ENCODE measurements at places on chromosomes 13 and 19. TPM values are rescaled to one million over a fixed set of nuclear protein-coding genes. Genes with fewer than 3 reads are reported as not detected.
A peak's percentile ranks its signal among the peaks of the same experiment; 100 is the strongest.

SGCG gene
- polyA plus RNA-seq = not detected

GRK1 gene
- not detected for polyA plus RNA-seq

KLK5 gene
- polyA plus RNA-seq = not detected

RXFP2 gene
- polyA plus RNA-seq = not detected

C13orf42 gene
- not detected for polyA plus RNA-seq

RUBCNL gene
- 102 TPM for polyA plus RNA-seq

MRI1 gene
- 8.9 TPM for polyA plus RNA-seq

- no peak for DNase-seq
These were observed 7.1 kb downstream of the RFX2 start for GRCh38 chr19:6103217-6103644.

GRCh38 chr19:46896076-46896794, 35.4 kb downstream of the ARHGAP35 start:
- no peak for DNase-seq

- DNase-seq = no peak
These were observed 13.3 kb downstream of the COL4A1 start for GRCh38 chr13:110293649-110294048.

DNA sequence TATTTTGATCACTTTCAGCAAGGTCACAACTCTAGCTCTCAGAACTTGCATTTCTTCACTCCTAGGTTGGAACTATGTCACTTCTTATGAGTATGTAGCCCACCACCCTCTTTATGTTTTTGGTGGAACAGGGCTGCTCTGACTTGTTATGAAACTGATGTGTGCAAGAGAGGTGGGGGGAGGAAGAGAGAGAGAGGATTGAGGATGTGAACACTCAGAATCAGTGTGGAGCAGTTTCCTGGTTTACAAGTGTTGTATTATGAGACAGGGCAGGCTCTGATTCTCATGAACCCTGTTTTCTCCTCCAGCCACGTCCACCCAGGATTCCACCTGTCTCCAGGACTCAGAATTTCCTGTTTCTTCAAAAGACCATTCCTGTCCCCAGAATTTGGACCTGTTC, 16.1 kb downstream of the ZNF317 start:
- DNase-seq = peak; percentile 14

GRCh38 chr13:45921162-45921736, 69.7 kb upstream of the SIAH3 start:
- DNase-seq = no peak

DNA sequence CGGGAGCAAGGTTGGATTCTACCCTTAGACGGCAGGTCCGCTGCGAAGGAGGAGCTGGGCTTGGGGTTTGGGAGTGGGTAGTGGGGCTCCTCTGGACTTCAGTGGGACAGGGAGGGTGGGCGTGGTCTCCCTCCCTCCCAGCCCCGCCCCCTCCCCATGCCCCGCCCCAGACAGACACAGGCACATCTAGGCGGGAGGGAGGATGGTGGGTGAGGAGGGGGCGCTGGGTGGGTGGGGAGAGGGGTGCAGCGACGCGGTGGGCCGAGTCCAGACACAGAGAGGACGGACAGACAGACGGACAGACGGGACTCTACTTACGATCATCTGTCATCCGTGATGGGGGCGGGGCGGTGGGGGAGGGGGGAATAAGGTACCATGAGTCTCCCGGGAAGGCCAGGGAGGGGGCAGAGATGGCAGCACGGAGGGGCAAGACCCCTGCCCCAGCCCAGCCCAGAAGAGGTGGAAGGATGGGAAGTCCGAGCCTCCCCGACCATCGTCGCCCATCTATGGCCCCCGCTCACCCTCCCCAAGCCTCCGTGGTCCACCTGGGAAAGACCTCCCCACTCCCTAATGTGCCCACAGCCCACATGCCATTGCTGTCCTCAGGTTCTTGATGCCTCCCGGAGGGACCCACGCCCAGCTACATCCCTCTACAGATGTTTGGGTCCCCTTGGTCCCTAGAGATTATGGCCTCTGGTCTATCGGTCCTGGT, 64.8 kb downstream of the UNC13A start:
- no peak for DNase-seq

- DNase-seq = no peak
These were observed 18.8 kb downstream of the ZC3H4 start for GRCh38 chr19:47094557-47095475.

GRCh38 chr19:55370305-55370988, at the start of gene IL11:
Gene IL11, minus strand, starts transcription at chr19:55370463. Its CDS starts 153 bp downstream, at chr19:55370310.
- no peak for DNase-seq

DNA sequence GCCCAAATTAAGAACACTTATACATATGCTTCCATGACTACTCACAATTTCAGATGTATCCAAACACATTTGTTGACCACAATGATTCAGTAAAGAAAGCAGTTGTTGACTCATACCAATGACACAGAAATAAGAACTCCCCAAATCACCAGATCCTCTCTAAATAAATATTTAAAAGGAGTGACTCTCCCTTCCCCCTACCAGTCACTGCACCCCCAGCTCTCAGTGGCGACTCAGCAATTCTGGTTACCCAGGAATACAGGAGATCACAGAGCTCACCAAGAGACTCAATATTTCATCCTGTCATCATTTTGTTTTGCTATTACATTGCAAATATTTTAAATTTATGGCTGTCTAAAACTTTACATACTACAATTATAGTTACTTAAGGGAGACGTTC, 131.5 kb downstream of the RGCC start:
- DNase-seq = no peak

- no peak for DNase-seq
These were observed 261.7 kb downstream of the ITGBL1 start for GRCh38 chr13:101714195-101714594.

DNA sequence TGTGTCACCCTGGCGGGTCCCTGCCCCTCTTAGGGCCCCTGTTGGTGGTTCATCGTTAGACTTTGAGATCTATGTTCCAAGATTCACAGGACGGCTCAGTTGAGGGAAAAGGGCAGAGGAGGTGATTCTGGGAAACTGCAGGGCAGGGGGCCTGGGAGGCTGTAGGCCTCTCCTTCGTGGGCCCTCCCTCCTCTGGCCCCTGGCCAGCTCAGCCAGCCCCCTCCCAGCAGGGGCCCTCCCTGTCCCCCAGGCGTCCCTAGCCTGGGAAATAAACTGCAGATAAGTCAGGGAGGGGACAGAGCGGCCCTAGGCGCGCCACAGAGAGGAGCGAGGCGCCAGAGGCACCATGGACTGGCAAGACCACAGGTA, 6.5 kb downstream of the HIF3A start:
- DNase-seq = no peak

DNA sequence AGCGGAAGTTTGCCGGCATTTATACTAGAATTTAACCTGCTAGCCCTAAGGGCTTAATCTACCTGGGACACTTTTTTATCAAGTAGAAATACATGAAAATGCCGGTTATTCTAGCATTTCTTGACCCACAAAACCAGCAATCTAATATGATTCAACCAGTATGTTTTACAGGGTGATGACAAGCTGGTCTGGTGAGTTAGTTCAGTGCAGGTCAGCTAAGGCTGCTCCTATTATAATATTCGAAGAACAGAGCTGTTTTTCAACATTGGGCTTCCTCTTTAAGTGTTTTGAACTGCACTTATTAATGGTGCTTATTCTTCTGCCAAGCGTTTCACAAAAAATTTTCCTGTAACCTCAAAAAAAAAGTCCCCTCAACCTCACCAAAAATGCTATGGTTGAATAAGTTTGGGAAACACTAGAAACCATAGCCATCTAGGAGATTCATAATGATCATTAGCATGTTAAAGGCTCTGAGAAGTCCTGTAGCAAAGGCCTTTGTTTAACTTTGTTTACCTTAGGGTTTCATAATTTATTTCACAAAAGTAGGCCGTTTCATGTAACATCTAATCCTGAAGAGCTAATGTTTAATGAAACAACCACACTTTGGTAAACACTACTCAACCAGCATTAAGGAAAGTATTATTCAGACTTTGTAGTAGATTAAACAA, 526.6 kb downstream of the KLF12 start:
- no peak for DNase-seq

GRCh38 chr13:95341441-95341840, 40.2 kb upstream of the ABCC4 start:
- no peak for DNase-seq

- DNase-seq = no peak
These were observed 289.8 kb upstream of the SPRY2 start for GRCh38 chr13:80630685-80631121.

DNA sequence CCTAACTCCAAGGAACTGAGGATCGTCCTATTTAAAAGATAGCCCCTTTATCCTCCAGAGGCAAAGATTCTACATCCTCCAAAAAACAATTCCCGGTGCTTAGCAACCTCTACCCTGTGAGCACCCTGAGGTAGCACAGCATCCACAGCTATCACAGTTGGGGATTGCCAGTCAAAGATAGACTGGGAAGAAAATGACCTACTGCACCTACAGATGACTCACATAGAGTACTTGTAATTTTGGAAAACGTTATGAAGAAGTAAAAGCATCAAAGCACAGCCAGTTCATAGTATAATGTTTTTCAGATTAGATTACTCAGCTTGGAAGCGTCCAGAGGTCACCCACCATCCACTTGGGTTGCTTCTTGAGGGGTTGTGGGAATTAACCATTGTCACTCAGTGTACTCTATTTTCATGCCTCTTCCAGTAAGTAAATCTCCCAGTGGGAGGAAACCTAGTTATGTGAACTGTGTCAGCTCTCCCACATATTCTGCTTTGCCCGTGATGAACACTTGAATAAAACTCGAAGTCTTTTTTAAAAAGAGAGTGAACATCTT, 8.9 kb upstream of the FAM124A start:
- no peak for DNase-seq

- no peak for DNase-seq
These were observed 15.5 kb downstream of the BTBD2 start for GRCh38 chr19:1999856-2000515.

GRCh38 chr13:97492257-97492656, 58.3 kb downstream of the RAP2A start:
- DNase-seq = no peak

DNA sequence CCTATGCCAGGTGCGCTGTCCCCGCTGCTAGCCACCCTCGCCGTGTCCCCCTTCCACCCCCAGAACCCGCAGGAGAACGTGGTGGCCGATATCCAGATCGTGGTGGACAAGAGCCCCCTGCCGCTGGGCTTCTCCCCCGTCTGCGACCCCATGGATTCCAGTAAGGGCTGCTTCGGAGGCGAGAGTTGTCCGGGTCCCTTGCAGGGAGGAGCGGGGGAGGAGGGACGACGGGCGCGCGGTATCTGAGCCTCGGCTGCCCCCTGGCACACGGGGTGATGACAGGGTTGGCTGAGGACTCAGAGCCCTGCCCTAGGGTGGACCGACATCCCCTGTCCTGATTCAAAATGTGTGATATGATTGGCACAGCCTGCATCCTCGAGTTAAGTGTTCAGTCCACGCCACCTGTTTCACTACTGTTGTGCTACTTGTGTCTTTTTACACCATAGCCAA, 653 bp downstream of the MVB12A start:
- peak; percentile 12 for DNase-seq

- DNase-seq = peak; percentile 15
These were observed 28.9 kb upstream of the CACTIN start for GRCh38 chr19:3655402-3656072.

All from naive B cell (primary cell).